ENCODE measurements at places on chromosomes 6 and 20.

DNA sequence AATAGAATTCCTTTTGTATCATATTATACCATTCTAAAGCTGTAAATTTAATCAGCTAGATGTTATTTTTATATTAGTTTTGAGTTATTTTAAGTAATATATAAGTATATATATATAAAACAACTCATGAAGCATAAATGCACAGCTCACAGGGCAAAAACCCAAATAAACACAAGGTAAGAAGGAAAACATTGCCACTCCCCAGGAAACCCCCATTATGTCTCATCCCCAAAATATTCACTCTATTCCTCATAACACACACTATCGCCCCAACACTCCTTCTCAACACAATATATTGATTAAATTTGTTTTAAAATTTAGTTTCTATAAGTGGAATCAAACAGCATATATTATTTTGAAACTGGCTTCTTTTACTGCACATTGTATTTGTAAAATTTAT is 98.6 kb upstream of the FAM83B start:
- no peak for DNase-seq

- no peak for DNase-seq
Measured at GRCh38 chr6:131762984-131763383, 44.8 kb upstream of the ENPP1 start.

GRCh38 chr20:50567860-50568548 is 57.8 kb downstream of the PTPN1 start:
- no peak for DNase-seq

GRCh38 chr6:37477656-37478435 is 21.8 kb downstream of the CCDC167 start:
- no peak for DNase-seq

- DNase-seq = no peak
Measured at GRCh38 chr6:75166773-75167172, 39.1 kb downstream of the COL12A1 start.
